ENCODE measurements at places on chromosomes 12 and 14.
A peak's percentile ranks its signal among the peaks of the same experiment; 100 is the strongest.

GRCh38 chr12:132247718-132248452, 81.5 kb downstream of the GALNT9 start:
- DNase-seq, result no peak

- DNase-seq, result no peak
Measured at GRCh38 chr12:3614806-3615466, 123.9 kb downstream of the PRMT8 start.

DNA sequence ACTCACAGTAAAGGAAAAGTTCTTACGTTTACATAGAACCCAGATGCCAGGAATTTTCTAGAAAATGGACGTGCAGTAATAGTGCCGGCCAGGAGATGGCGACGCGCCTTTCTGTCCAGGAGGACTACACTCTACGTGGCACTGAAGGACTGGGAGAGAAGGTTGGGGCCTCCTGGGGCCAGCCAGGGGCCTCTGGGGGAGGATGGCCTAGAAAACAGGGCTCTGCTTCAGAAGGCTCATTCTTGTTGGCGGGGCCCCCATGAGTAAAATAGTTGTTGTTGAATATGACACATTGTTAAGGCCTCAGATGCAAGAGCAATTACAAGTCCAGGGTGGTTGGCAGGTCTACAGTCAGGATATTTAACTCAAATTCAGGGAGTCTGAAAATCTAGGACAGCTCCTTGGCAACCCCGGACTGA, 120.1 kb upstream of the MAX start:
- DNase-seq, result no peak

GRCh38 chr12:105960319-105961083, 178.3 kb downstream of the NUAK1 start:
- DNase-seq, result no peak

DNA sequence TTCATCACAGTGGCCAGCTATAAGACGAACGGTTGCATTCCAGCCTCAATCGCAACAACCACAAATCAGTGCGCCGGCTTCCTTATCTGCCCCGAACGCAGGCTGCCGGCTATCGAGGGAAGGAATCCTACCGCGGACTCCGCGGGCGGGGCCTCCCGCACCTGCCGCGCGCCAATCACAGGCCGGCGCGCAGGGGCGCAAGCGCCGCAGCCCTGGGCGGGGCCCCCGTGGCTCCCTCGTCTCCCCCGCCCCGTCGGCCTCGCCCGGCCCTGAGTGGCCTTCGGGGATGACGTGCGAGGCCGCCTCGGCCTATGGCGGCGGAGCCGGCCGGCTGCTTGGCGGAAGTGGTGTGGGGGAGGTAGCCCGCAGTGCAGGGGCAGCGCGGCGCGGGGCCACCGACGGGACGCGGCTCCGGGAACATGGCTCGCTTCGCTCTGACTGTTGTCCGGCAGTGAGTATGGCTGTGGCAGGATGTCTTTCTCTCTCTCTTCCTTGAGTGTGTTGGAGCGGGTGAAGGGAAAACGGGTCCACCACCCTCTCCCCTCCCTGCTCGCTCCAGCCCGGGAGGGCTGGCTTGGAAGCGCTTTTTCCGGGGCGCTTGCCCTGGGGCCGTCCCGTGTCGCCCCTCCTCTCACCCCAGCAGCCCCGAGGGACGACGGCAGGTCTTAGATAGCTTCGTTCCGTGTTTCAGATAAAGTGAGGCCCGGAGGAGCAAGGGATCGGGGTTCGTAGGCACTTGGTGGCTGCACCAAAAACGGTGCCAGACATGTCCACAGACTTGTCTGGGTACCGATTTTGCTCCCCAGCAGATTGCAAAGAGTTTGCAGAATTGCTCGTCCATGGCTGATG, at the start of gene TIGAR:
Gene TIGAR (plus strand): TSS at position 361 of the 849 bp plus-strand sequence. CDS start 59 bp downstream, at position 420.
- no peak for DNase-seq

DNA sequence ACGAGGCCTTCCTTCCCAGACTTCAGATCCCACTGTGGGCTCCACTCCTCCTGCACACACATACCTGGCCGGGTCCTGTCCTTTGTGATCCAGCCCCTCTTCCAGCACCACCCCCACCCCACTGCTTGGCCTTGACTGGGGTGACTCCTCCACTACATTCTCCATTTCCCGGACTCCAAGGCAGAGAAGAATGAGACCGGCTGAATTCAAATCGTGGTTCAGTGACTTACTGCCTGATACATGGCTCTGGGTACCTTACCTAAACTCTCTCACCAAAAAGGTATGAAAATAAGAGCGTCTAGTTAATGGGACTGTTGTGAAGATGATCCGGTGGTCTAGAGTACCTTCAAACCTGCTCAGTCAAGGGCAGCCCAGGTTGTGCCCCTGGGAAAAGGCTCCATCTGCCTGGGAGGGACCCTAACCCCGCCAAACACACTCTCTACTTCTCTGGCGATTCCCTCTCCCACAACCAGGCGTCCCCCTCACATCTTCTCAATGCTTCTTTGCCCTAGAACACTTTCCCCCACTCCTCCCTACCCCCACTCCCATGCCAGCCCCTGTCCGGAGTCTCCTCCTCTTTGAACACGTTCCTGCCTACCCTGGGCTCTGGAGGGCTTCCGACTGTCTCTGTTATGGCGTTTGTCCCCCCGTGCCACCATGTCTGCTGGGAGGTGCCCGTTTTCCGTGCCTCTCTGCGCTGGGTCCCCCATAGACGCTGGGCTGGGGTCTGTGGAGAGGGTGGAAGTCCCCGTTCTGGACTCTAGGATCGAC, 1.5 kb upstream of the ZBTB42 start:
- no peak for DNase-seq

- DNase-seq, result no peak
Measured at GRCh38 chr14:74301594-74302151, 1.1 kb downstream of the ABCD4 start.

DNA sequence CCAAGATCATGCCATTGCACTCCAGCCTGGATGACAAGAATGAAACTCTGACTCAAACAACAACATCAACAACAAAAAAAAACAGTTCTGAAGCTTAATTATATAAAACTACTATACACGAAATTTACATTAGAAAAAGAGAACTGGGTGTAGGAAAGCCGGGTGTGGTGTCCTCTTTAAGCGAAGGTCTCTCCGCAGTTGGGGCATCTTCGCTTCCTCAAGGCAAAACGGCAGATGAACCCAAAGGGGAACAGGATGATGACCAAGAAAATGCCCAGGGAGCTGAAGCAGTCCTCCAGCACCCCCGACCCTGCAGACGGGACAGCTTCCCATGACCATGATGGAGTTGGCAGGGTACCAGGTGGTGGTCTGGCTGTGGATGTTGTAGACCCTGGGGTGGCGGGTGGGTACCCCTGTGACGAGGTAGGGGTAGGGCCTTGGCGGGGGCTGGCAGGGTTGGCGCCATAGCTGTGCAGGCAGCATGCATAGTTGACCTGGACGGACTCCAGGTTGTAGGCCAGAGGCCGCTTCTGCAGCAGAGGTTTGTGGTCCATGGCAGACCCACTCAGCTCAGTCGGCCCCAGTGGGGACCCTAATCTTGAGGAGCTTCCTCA, 18.2 kb upstream of the BCAT1 start:
- DNase-seq, result no peak

- DNase-seq, result no peak
Measured at GRCh38 chr14:32438517-32438916, 109.4 kb downstream of the AKAP6 start.

GRCh38 chr12:47984331-47984801, 19.9 kb downstream of the COL2A1 start:
- DNase-seq, result no peak

- no peak for DNase-seq
Measured at GRCh38 chr12:95326445-95326844, 108.8 kb downstream of the VEZT start.

DNA sequence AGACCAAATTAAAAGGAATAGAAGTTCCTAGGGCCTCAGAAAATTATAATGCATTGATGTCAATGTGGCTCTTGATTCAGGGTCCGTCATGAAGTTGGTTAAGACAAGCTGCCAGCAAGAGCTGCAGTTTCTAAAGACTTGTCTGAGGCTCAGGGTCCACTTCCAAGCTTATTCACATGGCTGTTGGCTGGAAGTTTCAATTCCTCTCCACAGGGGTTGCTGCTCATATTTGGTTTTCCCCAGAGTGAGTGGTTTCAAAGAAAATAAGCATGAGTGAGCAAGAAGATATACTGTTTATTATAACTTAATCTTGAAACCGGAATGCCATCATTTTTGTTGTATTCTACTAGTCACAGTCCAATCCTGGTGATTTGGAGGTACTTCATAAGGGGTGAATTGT, 1247.4 kb downstream of the LRFN5 start:
- DNase-seq, result no peak

DNA sequence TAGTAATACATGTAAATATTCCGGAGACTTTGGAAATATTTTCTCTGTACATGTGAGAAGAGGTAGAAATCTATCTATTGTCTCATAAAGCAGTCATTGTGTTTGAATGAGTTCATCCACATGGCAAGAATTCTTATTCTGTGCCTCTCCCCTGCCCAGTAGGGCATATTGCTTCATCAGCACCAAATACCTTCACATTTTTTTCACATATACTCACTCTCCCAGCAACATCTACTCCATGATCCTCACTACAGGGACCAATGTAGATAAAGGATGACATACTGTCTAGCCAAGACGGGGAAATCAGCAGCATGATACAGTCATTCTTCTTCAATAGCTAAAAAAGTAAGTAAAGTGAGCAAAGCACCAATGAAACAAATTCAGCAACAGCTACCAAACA, 1.3 kb upstream of the TAS2R14 start:
- no peak for DNase-seq

GRCh38 chr14:49280566-49280965, 305.6 kb downstream of the RPS29 start:
- DNase-seq, result no peak

DNA sequence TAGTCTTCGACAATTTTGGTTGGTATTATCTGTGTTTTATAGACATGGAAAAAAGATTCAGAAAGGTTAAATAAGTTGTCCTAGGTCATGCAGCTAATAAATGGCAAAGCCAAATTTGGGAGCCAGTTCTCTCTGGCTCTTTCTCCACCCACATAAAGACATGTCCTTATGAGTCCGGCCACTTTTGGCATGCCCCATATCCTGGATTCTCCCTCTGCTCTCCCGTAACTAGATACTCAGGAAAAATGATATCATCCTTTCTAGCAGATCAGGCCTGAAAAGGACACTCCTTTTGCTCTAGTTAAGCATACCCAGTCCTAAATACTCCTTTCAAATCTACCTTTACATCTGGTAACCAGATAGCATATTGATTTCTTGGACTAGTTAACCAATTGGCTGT, 64.4 kb downstream of the TTLL5 start:
- DNase-seq, result no peak

GRCh38 chr12:115528466-115528865, 749.0 kb downstream of the MED13L start:
- no peak for DNase-seq

GRCh38 chr14:100575266-100575995, 11.8 kb downstream of the BEGAIN start:
- DNase-seq, result no peak

- no peak for DNase-seq
Measured at GRCh38 chr12:132623072-132623869, 4.7 kb downstream of the P2RX2 start.

DNA sequence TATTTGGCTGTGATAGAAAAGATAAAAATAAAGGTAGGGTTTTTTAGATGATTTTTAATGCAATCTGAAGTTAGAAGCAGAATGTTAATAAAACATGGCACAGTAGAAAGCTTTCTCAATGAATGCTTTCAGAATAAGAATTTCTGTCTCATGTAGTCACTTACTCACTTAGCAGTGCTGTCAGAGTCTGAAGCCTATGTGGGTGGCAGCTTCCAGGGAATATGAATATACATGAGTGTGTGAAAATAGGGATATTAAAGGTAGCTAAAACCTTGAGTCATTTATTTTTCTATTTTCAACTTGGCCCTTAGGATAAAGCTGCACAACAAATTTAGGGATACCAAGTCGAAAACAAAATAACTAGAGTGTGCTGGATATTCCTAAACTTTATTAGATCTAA, 427.9 kb downstream of the AEBP2 start:
- no peak for DNase-seq

DNA sequence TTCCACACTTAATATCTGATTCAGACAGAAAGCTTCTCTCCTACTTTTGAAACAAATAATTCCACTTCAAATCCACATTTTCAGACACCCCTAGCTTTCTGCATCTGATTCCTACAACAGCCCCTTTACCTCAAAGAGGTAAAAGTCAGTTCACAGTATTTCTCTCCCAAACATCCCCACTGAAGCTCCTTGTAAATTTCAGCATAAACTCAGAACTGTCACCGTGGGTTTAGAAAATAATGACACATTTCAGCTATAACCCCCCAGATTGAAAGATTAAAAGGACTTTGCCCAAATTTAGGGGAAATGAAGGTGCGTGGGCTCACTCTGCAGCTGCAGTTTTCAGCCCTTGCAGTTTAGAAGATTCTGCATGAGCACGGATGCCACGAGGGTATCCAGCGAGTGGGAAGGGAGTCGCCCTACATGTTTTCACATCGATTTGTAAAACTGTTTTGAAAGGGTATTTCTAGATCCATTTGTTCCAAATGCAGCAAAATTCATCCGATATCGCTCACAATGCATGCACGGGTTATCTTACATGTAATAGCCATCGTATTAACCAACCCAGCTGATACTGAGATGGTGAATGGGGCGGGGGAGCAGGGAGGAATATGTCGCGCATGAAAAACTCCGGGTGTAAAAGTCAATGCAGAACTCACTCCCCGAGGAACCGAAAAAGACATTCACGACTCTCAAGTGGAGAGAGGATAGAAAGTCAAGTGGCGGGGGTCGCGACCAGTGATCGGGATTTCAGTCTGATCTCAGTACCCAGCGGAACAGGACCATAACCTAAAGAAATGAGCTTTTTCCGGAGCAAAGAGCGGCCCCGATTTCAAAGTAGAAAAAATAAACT, 5.0 kb upstream of the CCND2 start:
- DNase-seq, result no peak

- no peak for DNase-seq
Measured at GRCh38 chr14:60859525-60859924, 121.4 kb downstream of the TRMT5 start.

DNA sequence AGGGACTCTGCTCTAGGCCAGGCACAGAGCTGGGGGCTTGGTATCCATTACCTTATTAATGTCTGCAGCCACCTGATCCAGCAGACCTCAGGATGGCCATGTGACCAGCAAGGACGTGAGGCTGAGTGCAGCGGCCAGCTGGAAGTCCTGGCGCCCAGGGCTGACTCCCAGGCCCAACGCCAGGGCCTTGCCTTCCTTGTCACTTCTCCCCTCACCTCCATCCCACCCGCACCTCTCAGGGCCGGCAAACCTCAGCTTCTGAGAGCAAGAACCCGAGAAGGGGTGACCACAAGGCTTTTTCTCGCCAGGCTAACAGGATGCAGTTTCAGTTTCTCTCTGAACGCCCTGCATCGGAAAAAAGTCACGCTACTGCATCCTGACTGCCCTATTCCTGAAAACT, 15.4 kb downstream of the RAB35 start:
- no peak for DNase-seq

DNA sequence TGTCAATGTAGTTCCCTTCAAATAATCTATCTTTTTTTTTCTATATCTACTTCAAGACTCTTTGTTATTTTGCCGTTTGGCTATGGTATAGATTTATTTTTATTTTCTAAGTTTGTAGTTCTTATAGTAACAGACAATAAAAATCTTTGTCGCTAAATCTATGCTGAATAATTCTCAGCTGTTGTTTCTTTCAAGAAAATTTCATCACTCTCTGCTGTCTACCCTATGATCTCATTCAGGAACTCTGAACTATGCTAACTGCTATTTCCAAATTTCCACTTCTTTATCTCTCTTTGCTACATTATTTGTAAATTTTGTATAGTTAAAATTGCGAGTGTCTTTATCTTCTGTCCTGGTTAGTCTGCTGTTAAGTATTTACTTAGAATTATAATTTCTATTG, 353.6 kb downstream of the LRFN5 start:
- DNase-seq, result no peak

- no peak for DNase-seq
Measured at GRCh38 chr12:47698055-47698454, 7.8 kb downstream of the RPAP3 start.

- peak; percentile 80 for DNase-seq
Measured at GRCh38 chr14:105851716-105852377, 325.5 kb downstream of the TMEM121 start.
